ENCODE measurements at places on chromosomes 4 and X. TPM values are rescaled to one million over a fixed set of nuclear protein-coding genes. Genes with fewer than 3 reads are reported as not detected.

The UBL4A gene
- polyA plus RNA-seq = 6.2 TPM

The EGFL6 gene
- polyA plus RNA-seq = not detected

The TREX2 gene
- polyA plus RNA-seq = not detected

The NALF2 gene
- 0.60 TPM for polyA plus RNA-seq
